ENCODE measurements at places on chromosomes 2 and 18. TPM values are rescaled to one million over a fixed set of nuclear protein-coding genes. Genes with fewer than 3 reads are reported as not detected.
A peak's percentile ranks its signal among the peaks of the same experiment; 100 is the strongest.

DNA sequence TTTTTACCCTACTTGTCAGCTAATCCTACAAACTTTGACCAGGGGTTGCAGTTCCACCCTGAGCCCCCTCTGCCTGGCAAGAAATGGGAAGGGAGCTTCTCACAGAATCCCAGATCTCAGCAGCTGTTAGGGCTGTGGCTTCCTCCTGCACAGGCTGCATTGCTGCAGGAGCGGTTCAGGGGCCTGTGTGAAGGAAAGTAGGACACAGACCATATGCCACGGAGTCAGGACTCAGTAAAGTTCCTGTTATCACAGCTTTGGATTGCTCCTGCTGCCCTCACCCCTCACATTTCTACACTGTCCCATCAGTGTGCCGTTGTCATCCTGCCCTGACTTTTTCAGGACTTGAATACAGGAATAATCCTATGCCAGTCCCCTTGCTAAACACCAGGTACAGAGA is 62.8 kb upstream of the SP3 start:
- no peak for DNase-seq

DNA sequence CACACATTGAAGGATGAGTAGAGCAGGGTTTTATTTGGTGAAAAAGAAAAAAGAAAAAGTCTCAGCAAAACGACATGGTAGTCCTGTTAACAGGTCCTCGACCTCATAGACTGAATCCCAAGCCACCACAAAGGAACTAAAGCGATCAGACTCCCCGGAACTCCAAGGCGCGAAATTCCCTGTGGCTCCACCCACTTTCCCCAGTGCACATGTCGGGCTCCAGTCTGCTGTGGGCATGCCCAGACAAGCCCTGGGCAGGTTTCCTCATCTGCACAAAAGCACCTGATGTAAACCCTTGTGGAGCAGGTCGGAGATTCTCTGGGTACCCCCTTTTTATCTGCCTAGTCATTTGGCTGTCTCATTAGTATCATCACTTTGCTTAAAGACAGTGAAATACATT is 170.7 kb upstream of the FSIP2 start:
- no peak for DNase-seq

- peak; percentile 44 for DNase-seq
Observed at GRCh38 chr2:175805442-175806124, 196.5 kb downstream of the LNPK start.

DNA sequence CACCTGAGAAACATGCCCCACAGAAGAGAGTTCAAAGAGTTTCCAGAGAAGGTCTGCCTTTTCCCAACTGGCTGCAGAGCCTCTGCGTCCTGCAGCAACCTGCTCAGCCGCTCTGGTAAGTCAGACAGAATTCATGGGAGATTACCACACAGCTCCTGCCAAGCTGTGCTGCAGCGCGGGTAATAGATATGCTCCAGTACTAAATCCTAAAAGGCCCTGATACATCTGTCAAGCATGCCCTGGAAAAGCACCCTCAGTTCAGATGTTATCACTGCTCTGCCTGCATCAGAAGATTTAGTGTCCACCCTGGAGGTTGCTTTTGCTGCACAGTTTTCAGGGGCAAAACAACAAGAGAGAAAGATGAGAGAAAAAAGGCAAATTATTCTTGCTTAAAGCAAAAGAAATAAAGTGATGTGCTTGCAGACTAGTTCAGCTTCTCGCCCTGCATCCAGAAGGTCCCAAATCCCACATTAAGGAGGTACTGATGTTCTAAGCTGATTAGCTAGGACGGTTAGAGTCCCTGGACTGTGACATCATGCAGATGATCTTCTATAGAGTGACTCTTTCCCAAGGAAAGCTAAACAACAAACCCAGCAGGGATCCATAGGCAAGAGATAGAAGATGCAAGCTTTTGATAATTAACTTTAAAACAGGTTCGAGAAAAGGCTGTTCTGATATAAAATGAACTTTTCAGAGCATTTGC is 488.6 kb downstream of the BCL11A start:
- DNase-seq, result no peak

Gene BARD1
- polyA plus RNA-seq, result 8.6 TPM

- DNase-seq, result no peak
Observed at GRCh38 chr2:185063761-185064160, 465.4 kb downstream of the ZNF804A start.

Gene DCC
- polyA plus RNA-seq, result not detected

Gene GALR1
- polyA plus RNA-seq, result not detected

Gene ZNF519
- polyA plus RNA-seq, result 7.2 TPM

- DNase-seq, result no peak
Observed at GRCh38 chr2:44101246-44101645, 67.4 kb upstream of the PPM1B start.

Gene UGT1A7
- polyA plus RNA-seq, result not detected

DNA sequence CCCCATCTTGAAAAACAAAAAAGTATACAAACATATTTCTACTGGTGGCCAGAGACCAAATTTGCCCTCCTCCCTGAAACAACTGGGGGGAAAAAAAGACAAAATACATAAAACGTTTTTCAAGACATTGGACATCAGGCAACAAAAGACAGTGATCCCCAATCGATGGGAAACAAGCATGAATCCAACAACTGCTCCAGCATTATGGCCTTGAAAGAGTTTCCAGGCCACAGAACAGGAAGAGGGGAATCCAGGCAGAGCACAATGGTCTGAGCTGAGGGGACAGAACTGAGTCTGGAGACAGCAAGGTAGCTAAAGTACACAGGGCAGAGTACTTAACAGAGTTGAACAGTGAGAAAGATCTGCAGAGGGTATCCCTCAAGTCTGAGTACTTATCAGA is 4.4 kb downstream of the CCDC88A start:
- no peak for DNase-seq

DNA sequence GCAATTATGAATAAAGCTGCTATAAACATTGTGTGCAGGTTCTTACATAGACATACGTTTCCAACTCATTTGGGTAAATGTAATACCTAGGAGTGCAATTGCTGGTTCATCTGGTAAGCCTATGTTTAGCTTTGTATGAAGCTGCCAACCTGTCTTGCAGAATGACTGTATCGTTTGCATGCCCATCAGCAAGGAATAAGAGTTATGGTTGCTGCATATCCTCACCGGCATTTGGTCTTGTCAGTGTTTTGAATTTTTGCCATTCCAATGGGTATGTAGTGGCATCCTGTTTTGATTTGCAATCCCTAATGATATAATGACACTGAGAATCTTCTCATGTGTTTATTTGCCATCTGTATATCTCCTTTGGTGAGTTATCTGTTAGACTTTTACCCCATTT is 20.7 kb downstream of the CCDC150 start:
- DNase-seq, result no peak

- DNase-seq, result no peak
Observed at GRCh38 chr2:49004036-49004626, 150.2 kb downstream of the FSHR start.

DNA sequence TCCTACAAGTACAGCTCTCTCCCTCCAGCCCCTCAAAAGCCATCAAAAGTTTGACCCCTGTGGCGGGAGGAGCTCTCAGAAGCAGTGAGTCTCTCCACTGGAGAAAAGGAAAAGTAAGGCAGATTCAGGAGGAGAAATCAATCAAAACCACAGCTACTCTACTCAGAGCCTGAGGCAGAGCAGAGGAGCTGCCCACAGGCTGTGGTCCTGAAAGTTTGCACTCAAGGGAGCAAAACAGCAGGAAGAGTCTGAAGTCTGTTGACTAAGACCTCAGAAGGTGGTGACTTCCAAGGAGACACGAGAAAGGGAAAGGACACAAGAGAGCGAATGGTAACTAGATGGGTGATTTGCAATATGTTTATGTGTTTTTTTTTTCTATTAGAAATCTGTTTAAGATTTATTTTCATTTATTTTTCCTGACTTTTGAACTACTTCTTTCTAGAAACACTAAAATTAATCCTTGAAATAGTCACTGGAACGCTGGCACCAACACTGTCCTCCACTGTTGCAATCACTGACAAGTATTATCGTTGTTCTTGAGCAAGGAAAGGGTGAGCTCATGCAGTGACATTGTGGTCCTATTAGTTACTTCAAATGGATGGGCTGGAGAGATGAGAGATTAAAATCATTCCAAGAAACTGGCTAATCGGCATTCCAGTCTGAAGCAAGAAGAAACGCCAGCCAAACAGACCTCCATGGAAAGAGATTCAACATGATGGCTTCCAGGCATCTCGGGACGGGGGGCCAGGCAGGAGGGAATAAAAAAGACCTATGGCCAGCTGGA is 35.8 kb downstream of the PID1 start:
- no peak for DNase-seq

DNA sequence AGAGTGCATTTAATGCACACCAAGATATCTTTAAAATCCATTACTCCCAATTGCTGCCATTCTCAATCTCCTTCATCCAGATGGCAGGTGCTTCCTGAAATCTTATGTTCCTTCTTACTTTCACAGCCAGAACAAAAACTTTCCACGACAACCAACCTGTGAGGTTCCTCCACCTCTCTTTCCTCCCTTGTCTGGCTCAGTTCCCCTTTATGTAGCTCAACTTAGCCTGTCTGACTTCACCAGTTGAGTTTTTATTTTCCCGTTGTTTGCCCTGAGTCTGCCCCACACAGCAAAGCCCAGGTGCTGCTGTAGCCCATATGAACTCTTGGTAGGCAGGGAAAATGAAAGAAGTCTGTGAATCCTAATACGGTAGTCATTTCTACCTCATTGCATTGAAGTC is 112.5 kb downstream of the MREG start:
- no peak for DNase-seq

Gene AGFG1
- polyA plus RNA-seq, result 45.3 TPM

Gene SEPTIN10
- 24.0 TPM for polyA plus RNA-seq

Gene CD28
- polyA plus RNA-seq, result under 0.01 TPM

GRCh38 chr2:158463496-158464095 is 6.8 kb downstream of the PKP4 start:
- DNase-seq, result no peak

DNA sequence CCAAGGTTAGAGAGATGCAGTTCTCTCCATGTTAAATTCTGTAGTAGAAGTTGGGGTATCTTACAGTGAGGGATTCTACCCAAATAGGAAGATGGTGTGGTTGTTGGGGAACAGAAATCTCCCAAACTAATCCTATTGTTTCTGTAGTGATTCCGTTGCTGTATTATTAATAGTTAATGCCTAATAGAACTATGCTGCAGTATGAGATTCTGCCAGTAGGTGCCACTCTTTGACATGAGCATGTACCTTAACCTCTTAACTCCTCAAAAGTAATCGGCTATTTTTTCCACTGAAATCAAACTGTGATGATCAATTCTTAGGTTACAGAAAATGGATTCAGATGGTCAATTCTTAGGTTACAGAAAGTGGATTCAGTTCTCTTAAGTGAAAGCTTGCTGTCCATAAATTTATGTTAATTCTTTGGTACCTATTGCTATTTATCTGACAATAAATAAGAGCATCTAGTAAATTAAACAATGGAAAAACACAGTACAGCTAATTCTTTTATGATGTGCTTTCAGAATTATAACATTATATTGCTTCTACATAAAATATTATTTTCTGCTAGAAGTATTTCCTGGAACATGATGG is 97.9 kb upstream of the DLX2 start:
- DNase-seq, result no peak

- no peak for DNase-seq
Observed at GRCh38 chr2:24945907-24946306, 25.8 kb downstream of the DNAJC27 start.

- DNase-seq, result no peak
Observed at GRCh38 chr2:10880586-10881321, 31.0 kb upstream of the KCNF1 start.

Gene LBX2
- 5.8 TPM for polyA plus RNA-seq

- no peak for DNase-seq
Observed at GRCh38 chr2:159961451-159961850, 101.0 kb downstream of the PLA2R1 start.

Gene TWIST2
- 7.9 TPM for polyA plus RNA-seq

Gene CCDC148
- polyA plus RNA-seq, result not detected

Gene FBLN7
- polyA plus RNA-seq, result 0.75 TPM

DNA sequence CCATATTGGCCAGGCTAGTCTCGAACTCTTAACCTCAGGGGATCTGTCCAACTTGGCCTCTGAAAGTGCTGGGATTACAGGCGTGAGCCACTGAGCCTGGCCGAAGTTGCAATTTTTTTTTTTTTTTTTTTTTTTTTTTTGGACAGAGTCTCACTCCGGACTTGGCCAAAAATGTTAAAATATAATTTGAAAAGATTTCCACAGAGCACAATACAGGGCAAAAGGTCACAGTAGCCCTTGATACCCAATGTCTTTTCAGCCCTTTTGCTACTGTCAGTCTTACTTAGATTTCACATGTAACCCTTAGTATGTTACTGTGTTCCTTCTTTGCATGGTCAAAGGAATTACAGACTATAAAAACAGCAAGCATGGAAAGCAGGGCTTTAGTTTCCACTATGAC is 42.6 kb upstream of the MAPRE2 start:
- no peak for DNase-seq

GRCh38 chr18:51878724-51879123 is 461.3 kb upstream of the DCC start:
- no peak for DNase-seq

DNA sequence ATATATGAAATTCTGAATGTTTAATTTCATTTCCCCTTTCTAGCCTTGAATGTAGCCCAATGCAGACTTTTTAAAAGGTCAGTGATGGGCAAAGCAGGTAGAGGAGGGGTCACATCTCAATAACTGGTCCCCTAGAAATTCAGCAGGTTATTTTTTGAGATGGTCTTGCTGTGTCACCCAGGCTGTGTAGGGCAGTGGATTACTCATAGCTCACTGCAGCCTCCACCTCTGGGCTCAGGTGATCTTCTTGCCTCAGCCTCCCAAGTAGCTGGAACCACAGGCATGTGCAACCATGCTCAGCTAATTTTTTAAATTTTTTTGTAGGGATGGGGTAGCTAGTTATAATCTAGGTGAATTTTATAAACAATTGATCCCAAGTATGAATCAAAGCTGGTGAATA is 8.8 kb downstream of the IAH1 start:
- DNase-seq, result no peak

DNA sequence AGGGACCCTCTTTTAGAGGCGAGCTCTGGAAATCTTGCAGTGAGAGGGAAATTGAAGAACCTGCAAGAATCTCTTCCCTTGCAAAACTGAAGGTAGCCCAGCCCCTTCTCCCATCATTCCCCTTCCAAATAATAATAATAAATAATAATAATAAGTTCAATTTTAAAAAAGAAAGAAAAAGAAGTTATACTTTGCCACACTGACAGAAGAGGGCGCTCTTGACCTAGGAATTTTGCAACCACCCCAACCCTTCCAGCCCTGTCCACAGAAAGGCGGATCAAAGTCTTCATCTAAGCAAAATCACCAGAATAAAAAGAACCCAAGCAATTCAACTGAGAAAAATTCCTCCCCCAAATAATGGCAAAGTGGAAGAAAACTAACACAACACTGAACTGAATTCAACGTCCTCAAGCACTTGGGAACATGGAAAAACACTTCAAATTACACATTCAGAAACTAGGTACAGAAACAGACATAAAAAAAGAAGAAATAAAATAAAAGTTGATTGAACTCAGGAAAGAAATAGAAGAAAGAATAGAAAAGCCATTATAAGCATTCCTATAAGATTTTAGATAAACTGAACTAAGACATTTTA is 98.9 kb upstream of the GLS start:
- DNase-seq, result peak; percentile 70

- DNase-seq, result no peak
Observed at GRCh38 chr2:112831946-112832840, 4.4 kb downstream of the IL1B start.

- no peak for DNase-seq
Observed at GRCh38 chr2:157804355-157804754, 71.8 kb downstream of the ACVR1 start.
